ENCODE measurements at places on chromosomes 2 and 18.

- no peak for DNase-seq
Observed at GRCh38 chr2:113273981-113274380, 4.7 kb downstream of the PAX8 start.

DNA sequence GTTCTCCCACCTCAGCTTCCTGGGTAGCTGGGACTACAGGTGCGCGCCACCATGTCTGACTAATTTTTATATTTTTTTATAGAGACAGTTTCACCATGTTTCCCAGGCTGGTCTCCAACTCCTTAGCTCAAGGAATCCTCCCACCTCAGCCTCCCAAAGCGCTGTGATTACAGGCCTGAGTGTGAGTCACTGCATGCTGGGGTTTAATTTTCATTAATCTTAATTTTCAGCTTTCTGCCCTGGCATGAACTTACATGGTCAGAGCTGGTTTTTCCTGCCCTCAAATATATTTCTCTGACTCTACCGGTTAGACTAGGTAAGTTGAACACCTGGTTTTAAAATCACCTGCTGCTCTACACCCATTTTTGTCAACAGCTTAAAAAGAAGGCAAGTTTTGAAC is 3.1 kb downstream of the MARCHF7 start:
- DNase-seq: no peak

- DNase-seq: no peak
Observed at GRCh38 chr2:124482551-124482950, 457.5 kb downstream of the CNTNAP5 start.

GRCh38 chr2:49167131-49167530 is 12.8 kb upstream of the FSHR start:
- DNase-seq: no peak

- no peak for DNase-seq
Observed at GRCh38 chr2:2253172-2254016, 77.7 kb downstream of the MYT1L start.

DNA sequence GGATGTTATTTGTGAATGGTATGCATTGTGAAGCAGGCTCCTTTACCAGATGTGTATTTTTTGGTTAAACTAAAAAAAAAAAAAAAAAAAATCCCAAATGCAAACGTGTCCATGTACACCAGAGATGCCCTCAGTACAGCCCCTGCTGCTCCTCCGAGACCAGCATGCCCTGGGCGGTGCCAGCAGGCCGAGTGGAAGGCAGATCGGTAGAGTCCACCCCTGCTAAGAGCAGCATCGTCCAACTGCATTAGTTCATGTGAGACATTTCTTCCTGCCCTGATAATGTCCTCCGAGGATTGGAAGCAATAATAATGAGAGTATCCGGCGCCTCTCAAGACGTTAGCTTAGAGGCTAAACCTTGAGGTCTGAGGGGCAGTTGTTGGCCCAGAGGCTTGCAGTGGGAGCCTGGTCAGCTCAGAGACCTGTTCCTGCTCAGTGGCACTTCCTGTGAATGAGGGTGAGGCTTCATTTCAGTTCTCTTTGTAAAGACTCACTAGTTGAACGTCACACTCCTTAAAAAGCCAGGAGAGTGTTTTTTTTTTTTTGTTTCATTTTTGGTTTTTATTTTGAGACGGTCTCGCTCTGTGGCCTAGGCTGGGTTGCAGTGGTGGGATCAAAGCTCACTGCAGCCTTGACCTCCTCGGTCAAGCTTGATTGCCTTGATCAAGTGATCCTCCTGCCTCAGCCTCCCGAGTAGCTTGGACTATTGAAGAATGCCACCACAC is 5.6 kb downstream of the SLC66A3 start:
- DNase-seq: no peak

GRCh38 chr2:3650140-3650920 is 7.7 kb upstream of the ALLC start:
- DNase-seq: no peak

GRCh38 chr2:64359892-64360657 is 93.9 kb upstream of the LGALSL start:
- DNase-seq: peak; percentile 94

All from renal cortical epithelial cell (primary cell).